ENCODE measurements at places on chromosomes 11 and 22.
A peak's percentile ranks its signal among the peaks of the same experiment; 100 is the strongest.

- DNase-seq = peak; percentile 49
These were observed 75.1 kb upstream of the TSPAN18 start for GRCh38 chr11:44651535-44652155.

DNA sequence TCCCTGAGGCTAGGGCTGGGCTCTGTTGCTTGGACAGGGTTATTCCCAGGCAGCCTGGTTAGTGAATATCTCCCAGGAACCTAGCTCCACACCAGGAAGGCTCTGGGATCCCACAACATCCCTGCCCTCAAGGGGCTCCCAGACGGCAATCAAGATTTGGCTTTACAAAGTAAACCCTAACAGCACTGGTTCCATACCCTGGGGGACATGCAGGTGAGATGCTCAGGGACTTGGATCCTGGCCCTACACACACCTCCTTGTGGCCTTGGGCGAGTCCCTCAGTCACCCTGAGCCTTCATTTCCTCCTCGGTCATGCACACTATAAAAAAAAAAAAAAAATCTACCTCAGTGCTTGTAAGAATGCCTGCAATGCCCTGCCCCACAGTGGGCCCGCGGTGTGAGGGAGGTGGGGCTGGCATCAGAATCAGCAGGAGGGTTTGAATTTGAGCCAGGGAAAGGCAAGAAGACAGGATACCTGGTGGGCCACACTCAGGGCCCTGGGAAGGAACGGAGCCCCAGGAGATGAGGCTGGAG is 86.3 kb downstream of the MORC2 start:
- no peak for DNase-seq

GRCh38 chr11:121536126-121536525 is 83.4 kb upstream of the SORL1-AS1 start:
- no peak for DNase-seq

GRCh38 chr11:126393143-126393542 is 37.7 kb downstream of the ST3GAL4 start:
- DNase-seq = no peak

- no peak for DNase-seq
These were observed 40.9 kb downstream of the NAV2 start for GRCh38 chr11:19753451-19754106.

- no peak for DNase-seq
These were observed 3.6 kb upstream of the PHLDA2 start for GRCh38 chr11:2932850-2933251.

- DNase-seq = no peak
These were observed 1045.8 kb upstream of the TENM4 start for GRCh38 chr11:80486678-80487077.

DNA sequence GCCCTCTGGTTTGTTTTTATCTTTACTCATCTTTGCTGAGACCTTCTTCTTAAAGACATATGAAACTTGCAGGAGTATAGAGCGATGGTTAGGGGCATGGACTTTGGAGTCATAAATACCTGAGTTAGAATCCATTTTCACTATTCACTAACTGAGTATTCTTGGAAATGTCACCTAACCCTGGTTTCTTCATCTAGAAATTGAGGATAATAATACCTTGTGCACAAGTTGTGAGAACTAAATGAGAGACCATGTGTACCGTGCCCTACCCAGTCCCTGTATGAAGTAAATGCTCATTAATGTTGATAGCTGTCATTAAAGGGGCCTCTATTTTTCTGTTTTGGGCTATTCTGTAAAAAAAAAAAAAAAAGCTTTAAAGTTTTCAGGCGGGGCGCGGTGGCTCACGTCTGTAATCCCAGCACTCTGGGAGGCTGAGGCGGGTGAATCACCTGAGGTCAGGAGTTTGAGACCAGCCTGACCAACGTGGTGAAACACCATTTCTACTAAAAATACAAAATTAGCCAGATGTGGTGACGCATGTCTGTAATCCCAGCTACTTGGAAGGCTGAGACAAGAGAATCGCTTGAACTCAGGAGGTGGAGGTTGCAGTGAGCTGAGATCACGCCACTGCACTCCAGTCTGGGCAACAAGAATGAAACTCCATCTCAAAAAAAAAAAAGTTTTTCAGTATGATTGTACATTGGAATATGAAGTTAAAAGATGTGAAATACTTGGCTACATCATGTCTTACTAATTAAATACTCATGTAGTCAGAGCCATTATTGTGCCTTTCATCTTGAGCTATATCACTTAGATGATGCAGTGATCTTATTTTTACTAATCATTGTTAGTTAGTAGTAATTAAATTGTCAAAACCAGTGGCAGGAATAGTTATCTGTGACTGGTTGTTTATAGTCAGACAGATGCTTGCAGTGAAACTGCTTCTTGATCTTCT is 95.0 kb downstream of the AMOTL1 start:
- no peak for DNase-seq

GRCh38 chr11:128055576-128056217 is 531.7 kb downstream of the ETS1 start:
- DNase-seq = no peak

DNA sequence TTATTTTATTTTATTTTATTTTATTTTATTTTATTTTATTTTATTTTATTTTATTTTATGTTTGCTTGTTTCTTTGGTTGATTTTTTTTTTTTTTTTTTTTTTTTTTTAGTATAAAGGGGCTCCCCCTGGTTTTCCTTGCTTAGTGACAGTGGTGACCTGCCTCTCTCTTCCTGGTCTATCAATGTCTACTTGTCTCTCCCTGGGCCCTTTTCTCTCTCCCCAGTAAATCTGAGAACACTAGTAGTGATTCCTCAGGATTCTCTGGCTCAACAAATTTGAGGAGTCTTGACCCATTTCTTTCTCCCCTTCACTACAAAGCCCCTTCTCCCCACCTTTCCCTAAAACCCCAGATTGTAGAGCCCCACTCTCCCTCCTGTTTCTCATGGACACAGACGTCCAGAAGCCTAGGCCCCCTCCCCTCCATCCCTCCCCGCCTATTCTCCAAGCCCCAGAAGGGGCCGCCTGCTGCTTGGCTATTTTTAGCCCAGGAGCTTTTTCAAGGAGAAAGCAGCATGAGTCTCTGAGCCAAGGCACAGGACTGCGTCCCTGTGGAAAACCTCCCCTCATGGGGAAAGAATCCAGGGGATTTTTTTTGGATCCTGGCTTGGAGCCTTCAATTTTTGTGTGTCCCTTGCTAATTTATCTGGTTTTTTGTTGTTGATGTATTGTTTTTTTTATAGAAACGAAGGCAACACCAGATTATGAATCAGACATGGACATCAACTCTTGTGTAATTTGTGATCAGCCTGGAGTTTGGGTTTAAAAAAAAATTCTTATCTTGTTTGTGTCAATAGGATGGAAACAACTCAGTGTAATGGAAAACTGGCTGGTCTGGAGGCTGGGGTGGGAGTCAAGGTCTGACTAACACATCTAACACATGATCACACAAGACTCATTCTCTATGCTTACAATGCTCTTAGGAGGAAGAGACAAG is 17.5 kb upstream of the ACCSL start:
- DNase-seq = no peak

DNA sequence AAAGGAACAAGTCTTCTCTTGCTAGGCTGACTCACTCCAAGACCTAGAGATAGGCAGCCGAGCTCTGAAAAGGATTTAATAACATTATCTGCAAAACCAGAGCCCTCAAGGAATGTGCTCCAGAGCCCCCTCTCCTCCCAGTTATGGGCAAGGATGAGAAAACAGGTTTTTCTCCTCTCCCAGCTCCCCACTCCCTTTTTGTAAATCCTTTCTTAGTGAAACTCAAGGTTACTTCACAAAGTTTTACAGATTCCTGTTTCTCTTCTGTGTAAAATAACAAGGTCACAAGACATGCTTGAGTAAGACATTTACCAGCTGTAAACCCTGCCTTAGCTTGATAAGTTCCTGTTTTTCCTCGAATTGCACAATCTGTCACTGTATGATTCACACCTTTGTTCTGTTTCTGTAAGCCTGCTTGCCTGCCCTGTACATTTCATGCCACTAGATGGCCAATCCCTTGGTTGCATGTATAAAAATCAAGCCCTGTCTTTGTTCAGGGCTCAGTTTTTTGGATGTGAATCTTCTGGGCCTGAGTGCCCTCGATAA is 489.4 kb downstream of the KCNA4 start:
- no peak for DNase-seq

DNA sequence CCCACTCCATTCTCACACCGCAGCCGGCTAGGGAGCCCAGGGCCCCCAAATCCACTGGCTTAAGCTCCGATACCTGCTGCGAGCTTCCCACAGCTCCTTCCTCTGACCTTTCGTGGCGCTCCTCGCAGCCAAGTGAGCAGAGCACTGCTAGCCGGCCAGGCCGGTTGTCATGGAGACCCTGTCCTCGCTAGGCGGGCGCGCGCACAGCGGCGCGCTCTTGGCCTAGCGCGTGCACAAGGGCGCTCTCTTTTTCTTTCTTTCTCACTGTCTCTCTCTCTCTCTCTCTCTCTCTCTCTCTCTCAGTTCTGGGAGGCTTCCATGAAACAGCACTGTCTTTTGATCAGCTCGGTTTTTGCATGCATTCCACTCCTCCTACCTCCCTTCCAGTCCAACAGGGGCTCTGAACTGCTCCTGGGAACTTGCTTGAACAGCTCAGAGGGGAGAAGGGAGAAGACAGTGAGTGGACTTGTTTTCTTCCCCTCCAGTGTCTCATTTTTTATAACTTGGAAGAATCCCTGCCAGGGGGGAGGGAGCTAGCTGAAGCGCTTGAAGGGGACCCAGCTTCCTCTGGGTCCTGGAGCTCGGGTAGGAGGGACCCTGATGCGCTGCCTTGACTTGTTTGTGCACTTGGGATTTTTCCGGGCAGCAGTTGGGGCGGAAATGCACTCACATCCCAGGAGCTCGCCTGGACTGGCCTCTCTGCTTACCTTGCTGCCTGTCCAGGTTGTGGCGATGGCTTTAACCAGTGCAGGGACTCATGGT is 100.3 kb upstream of the AKIP1 start:
- peak; percentile 18 for DNase-seq

GRCh38 chr11:16561150-16561549 is 177.3 kb upstream of the C11orf58 start:
- no peak for DNase-seq

- no peak for DNase-seq
These were observed 572 bp downstream of the ZNF70 start for GRCh38 chr22:23750367-23750713.

GRCh38 chr11:36271794-36272407 is 17.3 kb downstream of the COMMD9 start:
- no peak for DNase-seq

DNA sequence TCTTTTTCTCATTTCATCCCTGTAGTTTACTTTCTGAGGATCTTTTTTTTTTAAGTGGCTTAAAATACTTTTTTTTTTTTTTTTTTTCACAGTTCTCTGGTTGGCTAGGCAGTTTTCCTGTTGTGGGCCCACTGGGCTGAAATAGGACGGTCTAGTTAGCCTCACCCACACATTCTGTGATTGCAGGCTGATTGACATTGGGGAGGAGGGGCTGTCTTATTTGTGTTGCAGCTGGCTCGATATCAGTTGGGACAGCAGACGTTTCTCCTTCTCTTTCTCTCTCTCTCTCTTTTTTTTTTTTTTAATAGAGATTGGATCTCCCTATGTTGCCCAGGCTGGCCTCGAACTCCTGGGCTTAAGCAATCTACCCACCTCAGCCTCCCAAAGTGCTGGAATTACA is 6.9 kb downstream of the BCR start:
- no peak for DNase-seq

DNA sequence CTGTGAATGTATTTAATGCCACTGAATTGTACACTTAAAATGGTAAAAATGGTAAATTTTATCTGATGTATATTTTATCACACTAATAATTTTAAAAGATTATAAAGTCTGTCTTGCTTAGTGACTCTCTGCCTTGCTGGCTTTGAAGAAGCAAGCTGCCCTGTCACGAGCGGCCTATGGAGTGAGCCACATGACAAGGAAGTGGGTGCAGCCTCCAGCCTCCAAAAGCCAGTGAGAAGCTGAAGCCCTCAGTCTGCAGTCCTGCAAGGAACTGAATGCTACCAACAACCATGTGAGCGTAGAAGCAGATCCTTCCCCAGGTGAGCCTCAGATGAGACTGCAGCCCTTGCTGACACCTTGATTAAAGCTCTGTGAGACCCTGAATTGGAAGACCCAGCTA is 20.0 kb downstream of the C11orf24 start:
- no peak for DNase-seq

GRCh38 chr11:6298605-6299004 is 21.7 kb downstream of the CAVIN3 start:
- no peak for DNase-seq

DNA sequence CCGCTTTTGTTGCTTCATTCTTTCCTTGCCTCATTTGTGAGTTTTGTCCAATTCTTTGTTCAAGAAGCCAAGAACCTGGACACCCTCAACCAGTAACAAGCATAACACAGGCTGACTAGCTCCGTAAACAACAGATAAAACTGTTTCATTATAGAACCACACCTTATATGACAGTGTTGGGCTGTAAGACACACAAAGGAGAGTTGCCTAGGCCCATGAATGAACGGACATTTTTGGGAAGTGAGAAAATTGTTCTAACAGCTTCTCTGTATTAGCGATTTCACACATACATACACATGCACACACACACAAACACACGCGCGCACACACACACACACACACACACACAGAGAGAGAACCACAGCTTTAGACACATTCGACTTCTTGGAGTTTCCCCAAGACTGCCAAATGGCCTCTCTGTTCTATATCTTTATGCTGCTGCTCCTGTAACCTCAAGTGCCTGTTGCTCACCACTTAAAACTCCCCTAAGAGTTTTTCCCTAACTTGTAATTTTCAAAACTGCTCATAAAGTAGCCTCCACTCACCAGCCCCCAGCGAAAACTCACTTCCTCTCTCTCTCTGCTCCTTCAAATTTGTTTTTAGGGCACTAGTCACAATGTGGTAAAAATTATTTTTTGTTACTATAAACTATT is 35.9 kb downstream of the CTSC start:
- DNase-seq = no peak

GRCh38 chr11:66429983-66430602 is 8.6 kb downstream of the MRPL11 start:
- peak; percentile 68 for DNase-seq

GRCh38 chr11:60912223-60912850 is 1.6 kb upstream of the TMEM109 start:
- DNase-seq = no peak

- DNase-seq = peak; percentile 20
These were observed 988 bp downstream of the TNRC6B start for GRCh38 chr22:40178417-40179409.

GRCh38 chr11:10456519-10456918 is 1.5 kb downstream of the AMPD3 start:
- peak; percentile 48 for DNase-seq

- DNase-seq = no peak
These were observed 33.7 kb upstream of the TH start for GRCh38 chr11:2205214-2205720.

DNA sequence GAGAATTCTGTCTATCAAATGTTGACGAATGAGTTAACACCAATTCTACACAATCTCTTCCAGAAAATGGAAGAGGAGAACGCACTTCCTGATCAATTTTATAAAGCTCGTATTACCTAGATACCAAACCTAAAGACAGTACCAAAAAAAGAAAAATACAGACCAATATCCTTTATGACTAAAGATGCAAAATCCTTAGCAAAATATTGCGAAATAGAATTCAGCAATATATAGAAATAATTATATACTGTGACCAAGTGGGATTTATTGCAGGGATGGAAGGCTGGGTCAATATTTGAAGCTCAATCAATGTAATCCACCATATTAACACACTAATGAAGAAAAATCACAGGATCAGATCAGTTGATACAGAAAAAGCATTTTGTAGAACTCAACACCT is 25.6 kb downstream of the SMARCB1 start:
- DNase-seq = no peak
